Natural killer cell treated with Interleukin-12 subunit alpha and Interleukin-12 subunit beta and Interleukin-15 and Interleukin-18, amount 100 ng/mL, for 72 hours (primary cell): ENCODE measurements at places on chromosomes 7 and 10. TPM values are rescaled to one million over a fixed set of nuclear protein-coding genes. Genes with fewer than 3 reads are reported as not detected.

DNA sequence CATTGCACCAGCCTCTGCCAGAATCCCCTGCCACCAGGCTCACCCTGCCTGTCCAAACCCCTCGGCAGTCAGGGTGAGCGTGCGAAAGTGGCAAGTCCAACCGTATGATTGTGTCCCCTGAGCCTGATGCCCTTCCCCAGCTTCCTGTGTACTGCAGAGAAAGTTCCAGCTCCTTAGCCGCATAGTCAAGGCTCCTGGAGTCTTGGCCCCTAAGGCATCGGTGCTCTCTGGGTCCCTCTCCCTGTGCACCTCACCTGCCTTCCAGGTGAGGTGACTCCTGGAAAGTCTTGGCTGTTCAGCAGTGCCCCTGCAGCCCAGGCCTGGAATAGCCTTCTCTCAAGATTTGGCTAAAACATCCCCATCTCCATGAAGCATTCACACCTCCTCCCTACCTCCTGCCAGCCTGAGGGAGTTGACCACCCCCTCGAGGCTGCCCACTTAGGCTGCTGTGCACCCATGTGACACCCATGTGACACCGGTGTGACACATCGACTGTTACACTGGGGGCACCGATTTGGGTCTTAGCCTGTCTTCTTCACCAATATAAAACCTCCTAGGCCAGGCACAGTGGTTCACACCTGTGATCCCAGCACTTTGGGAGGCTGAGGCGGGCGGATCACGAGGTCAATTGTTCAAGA, 56.1 kb upstream of the ELN start:
- no peak overlapping the region for H3K4me3 ChIP-seq
- no peaks in the 10 kb centered on the region for H3K27me3 ChIP-seq
- H3K4me1 ChIP-seq = no peaks in the 10 kb centered on the region
- no peak for DNase-seq
- no peak overlapping the region for H3K27ac ChIP-seq

DNA sequence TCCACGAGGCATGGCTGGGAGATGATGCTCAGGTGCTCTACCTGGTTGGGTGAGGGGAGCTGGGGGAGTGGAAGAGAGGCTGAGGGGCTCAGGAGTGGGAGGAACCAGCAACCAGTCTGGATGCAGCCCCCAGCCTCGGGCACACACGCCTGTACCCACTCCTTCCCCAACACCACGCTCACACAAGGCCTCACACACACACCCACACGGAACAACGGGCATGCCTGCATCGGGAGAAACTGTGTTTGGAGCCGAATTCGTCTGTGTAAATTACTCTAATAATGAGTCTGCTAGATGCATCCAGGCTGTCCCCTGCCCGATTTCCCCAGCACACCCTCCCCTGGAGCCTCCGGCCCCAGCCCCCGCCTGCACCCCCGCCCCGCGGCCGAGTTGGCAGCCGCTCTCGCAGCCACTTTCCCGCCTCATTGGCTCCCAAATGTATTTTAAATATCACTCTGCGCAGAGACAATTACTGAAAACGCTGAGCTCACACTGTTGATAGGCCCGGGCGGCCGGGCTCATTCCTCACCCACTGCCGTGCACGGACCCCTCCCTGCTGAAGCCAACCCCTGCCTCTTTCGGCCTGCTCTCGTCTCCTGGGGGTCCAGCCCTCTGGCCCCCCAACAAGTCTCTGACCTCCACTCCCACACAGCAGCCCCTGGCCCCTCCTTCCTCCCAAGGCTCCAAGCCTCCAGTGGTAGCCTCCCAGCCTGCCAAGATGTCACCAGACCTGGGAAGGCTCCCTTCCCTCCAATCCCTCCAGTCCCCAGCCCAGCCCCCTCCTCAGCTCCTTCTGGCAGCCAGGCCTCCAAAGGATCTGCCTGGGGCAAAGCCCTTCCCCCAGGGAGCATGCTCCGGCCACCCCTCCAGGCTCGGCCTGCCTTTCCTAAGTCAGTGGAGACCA, 11.1 kb downstream of the H2BK1 start:
- no peak for DNase-seq
- no peaks in the 10 kb centered on the region for H3K36me3 ChIP-seq
- H3K4me1 ChIP-seq = no peaks in the 10 kb centered on the region
- H3K27ac ChIP-seq = no peak overlapping the region
- H3K27me3 ChIP-seq = peaks cover 6% of the 10 kb centered on the region
- no peak overlapping the region for H3K4me3 ChIP-seq

GRCh38 chr10:65891073-65891981, 1034.5 kb upstream of the LRRTM3 start:
- DNase-seq = no peak
- H3K4me3 ChIP-seq = no peak overlapping the region
- no peaks in the 10 kb centered on the region for H3K27me3 ChIP-seq
- peaks cover 6% of the 10 kb centered on the region for H3K36me3 ChIP-seq
- no peak overlapping the region for H3K27ac ChIP-seq

DNA sequence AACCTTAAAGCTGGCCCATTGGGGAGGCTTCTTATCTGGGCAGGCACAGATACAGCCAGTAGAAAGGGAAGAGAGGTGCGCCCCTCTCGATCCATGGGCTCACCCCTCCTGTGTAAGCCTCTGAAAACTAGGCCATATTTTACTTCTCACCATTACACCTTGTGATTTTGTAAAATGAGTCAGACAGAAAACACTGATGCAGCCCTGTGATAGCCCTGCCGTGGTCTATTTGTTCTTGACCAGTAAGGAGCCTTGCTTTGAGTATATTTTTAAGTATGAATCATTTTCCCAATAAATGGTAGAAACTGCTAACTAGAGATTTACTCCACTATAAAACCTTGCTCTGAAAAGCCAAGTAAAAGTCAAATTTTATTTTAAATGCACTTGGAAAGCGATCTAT, 329.8 kb upstream of the MBL2 start:
- no peak overlapping the region for H3K27ac ChIP-seq
- H3K27me3 ChIP-seq = no peaks in the 10 kb centered on the region
- H3K4me3 ChIP-seq = no peak overlapping the region
- H3K4me1 ChIP-seq = no peaks in the 10 kb centered on the region
- no peak for DNase-seq

ZNF488 gene
- not detected for total RNA-seq
